AG09309 (cell line): ENCODE measurements at places on chromosomes 11 and 22.
A peak's percentile ranks its signal among the peaks of the same experiment; 100 is the strongest.

DNA sequence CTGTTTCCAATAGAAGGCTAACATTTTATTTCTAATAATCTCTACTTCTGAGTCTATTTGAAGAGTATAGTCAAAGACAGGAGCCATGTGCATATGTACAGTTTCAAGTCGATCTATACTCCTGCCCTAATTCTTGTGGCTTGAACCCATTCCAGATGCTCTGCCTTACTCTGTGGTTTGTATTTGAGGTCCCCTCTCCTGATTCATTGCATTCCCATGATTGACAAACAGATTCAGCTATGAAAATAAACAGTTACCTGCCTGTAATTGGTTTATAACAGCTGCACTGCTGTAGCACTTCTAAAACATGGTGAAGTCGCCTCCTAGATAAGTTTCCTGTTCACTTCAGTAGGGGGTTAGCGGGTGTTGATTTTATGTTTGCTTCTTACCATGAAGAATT lies 138.7 kb downstream of the SOX6 start:
- DNase-seq: no peak

GRCh38 chr11:85685820-85686459 lies at the start of gene CCDC89:
Gene CCDC89 (minus strand): TSS chr11:85686195. CDS start chr11:85686130, 65 bp downstream.
- DNase-seq: peak; percentile 73

DNA sequence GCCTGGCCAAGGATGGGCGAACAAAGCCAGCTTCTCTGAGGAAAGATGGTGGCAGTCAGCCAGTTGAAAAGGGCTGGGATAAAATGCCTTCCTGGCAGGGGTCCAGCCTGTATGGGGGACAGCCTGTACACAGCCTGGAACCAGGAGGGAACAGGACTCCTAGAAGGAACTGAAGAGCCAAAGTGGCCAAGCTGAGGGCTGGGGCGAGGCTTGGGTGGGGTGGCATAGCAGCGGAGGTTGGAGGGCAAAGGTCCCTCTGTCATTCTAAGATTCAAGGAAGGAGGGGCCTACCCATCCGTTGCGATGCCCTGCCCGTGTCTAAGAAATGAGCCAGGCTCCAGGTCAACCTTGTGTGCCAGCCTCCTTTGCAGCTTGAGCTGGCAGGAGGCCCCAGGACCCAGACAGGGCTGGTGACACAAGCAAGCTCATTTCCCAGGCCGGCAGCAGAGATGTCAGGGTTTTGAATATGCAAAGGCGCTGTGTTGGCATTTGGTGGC lies 22.6 kb downstream of the FADD start:
- DNase-seq: no peak

GRCh38 chr22:33073989-33074418 lies 15.8 kb upstream of the SYN3 start:
- DNase-seq: no peak

GRCh38 chr11:120713296-120713695 lies 201.7 kb downstream of the GRIK4 start:
- no peak for DNase-seq

GRCh38 chr22:28715611-28716010 lies 26.0 kb downstream of the CHEK2 start:
- DNase-seq: no peak

- DNase-seq: no peak
These were observed 12.5 kb downstream of the PLET1 start for GRCh38 chr11:112248201-112248600.

- no peak for DNase-seq
These were observed 7.1 kb downstream of the TPCN2 start for GRCh38 chr11:69055598-69056516.

- no peak for DNase-seq
These were observed 48.8 kb downstream of the PACS1 start for GRCh38 chr11:66118847-66119246.

DNA sequence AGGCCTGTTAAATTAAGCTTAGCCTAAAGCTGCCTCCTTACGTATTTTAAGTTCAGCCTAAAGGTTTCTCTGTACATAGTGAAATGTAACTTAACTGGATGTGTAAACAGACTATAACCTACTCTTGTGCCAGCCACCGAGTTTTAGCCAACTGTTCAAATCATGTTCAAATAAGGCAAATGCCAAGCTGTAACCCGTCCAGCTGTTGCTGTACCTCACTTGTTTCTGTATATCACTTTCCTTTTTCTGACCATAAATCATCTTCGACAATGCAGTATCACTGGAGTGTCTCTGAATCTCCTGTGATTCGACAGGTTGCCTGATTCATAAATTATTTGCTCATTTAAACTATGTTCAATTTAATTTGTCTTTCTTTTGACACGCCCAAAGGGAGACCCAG lies 4.0 kb upstream of the PLAAT5 start:
- DNase-seq: no peak

- DNase-seq: no peak
These were observed 1.2 kb downstream of the CAPN5 start for GRCh38 chr11:77067861-77068443.

DNA sequence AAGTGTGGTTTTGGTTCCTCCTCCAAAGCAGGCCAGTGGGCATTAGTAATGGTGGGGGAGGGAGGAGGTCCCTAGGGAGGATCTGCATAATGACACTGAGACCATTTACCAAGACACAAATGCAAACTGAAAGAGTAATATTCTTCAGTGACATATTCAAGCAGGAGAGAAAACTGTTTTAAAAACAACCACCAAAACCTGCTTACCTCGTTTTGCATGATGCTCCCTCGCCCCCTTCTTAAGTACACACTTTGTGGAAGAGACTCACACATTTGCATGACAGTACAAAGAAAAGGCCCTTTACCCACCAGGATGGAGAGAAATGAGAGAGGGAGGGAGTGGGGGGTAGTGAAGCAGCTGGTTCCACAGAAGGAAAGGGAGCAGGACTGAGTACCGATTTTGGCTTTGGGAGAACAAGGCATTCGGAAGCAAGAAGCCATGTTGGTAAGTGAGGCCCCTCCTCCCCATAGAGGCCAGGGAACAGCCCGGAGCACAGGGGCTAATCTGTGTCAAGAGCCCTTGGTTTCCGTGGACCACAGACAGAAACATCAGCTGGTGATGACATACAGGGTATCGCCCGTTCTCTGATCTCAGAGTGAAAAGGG lies 13.0 kb upstream of the OPCML start:
- DNase-seq: no peak

GRCh38 chr11:23674866-23675265 lies 814.6 kb upstream of the CCDC179 start:
- DNase-seq: no peak
